ENCODE measurements at places on chromosomes 2 and 18.

- no peak for ATAC-seq
These were observed 283.0 kb upstream of the FN1 start for GRCh38 chr2:215718890-215719289.

- ATAC-seq: no peak
These were observed 401.9 kb downstream of the NBAS start for GRCh38 chr2:15159206-15159605.

DNA sequence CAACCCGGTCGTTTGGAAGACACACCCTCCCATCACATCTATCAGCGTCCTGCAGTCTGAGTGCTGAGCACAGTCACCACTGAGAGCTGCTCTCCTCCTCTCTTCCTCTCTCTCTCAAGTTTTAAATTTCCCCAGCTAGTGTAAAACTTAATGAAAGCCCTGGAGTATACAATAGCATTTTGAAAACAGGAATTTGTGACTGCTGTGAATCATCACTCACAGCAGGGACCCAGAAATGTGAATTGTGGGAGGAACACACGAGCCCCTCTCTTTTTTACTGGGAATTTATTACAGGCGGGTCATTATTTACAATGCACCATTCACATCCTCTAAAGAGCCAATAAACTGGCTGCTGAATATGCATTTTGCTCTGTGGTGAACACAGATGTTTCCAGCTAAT lies 185.0 kb upstream of the SMIM21 start:
- ATAC-seq: no peak

DNA sequence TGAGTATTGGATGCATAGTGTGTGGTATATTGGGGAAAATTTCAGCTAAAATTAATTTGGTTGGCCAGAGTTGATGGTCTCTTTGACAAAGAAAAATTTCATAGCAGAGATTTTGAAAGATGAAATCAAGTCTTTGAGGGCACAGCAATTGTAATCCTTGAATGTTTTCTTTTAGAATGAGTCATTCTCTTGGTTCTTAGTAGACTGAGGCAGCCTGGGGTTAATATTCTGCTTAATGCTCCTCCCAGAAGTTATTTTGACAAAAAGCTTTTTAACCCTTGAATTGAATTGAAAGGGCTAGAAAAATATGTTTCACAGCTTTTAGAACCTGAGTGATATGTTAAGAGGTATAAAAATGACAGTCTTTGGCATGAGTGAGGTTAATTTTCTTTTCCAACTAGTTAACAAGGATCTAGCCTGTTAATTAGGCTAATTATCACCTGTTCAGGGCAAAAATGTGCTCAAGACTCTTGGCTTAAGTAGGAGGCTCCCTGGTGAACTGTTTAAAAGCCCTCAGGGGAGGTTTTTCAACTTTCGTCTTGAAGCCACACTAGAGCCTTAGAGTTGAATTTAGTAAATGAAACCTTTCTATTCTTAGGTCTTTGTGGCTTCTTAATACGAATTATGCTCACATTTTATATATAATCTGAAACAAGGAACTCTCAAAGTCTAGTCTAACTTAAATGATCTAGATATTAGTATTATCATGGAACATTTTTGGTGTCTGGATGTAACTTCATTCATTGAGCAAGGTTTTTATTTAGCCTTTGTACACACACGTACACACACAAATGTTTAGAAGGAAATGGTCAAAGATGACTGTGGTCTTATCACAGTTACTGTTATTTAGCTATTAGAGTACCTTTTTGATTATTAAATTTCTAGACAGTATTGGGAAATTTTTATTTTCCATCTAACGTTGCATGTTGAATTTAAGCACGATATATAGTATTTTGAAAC lies 272.5 kb downstream of the ZNF407 start:
- no peak for ATAC-seq

- ATAC-seq: no peak
These were observed 30.8 kb upstream of the BIN1 start for GRCh38 chr2:127137741-127138140.

- no peak for ATAC-seq
These were observed 67.9 kb downstream of the HNRNPLL start for GRCh38 chr2:38534746-38535403.

DNA sequence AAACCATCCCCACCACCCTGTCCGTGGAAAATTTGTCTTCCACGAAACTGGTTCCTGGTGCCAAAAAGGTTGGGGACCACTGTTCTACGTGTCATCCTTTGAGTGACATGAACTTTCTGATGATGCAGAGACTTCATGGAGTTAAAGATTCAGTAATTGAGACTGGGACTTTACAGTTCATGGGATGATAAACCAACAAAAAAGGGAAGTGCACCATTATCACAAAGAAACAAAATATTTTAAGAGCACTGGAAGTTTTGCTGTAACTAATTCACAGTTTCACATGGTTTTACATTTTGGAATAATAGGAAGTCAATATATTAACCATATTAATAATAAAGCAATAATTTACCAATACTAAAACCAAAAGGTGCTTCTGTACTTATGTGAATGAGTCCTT lies 126.8 kb downstream of the AQP4 start:
- no peak for ATAC-seq

DNA sequence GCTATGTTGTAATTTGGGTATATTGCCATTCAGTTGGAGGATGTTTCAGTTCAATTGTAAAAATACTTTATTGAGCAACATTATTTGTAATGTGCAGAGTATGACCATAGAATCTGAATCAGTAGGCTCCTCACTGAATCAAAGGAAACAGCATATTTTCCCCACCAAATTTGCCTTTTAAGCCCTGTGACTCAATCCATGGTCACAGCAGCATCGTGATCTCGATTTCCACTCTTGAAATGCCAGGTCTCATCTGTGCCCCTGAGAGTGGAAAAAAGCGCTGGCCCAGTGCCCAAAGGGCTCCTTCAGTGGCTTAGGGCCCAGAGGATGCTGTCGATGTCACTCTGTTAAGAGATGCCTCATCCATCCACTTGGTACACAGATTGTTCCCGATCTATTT lies 57.5 kb downstream of the FHOD3 start:
- ATAC-seq: no peak

- ATAC-seq: no peak
These were observed 368.9 kb upstream of the TNP1 start for GRCh38 chr2:217228732-217229131.

DNA sequence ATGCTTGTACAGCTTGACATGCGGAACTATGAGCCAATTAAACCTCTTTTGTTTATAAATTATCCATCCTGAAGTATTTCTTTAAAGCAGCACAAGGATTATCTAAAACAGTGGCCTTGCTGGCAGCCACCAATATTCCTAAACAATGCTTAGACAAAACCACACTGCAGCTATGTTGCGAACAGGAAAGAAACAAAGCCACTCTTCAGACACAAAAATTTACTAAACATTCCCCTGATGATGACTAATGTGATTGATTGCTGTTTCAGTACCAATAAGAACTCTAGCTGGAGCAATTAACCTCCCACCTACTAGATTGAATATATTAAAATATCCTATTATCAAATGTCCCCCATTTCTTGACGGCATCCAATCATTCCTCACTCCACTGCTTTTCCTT lies 325.8 kb upstream of the REG3G start:
- no peak for ATAC-seq

DNA sequence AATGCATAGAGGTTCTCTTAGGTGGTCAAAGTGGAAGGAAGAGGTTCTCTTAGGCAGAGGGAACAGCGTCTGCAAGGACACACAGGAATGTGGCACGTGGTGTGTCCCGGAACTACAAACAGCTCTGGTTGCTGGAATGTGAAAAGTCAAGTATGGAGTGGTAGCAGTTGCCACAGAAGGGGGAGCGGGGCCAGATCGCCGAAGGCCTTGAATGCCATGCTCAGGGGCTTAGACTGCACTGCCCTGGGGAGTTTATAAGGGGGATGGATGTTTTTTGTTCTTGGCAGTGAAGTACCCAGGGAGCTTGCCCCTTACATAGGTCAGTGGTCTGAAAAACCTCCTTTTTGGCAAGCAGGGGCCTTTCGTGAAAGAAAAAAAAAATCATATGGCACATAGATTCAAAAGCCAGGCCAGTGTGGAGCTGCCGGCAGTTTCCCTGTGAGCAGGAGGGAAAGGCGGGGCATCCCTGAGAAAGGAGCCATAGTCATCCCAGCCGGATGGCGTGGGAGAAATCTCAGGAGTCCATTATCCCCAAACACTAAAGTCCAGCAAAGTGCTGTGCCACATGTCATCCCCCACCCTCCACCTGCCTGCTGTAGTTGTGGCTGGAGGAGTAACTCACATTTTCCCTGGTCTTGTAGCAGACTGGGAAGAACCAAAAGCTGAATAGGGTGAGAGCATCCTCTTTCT lies 45.4 kb downstream of the GORASP2 start:
- ATAC-seq: peak; percentile 30

DNA sequence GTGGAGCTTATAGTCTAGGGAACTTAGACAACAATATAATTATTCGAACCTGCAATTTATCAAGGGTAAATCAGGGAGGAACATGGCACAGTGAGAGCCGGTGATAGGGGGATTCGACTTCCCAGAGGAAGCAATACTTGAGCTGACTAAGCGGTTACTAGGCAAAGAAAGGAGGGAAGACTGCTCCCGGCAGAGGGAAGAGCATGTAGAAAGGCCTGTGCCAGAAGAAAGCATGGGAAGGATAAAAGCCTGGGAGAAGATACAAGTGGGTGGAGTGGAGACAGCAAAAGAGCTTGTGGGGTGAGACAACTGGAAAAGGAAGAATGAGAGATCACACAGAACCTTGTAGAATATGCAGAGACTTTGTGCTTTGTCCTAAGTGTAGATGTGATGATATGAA lies 93.3 kb downstream of the MARCHF4 start:
- ATAC-seq: no peak

Data from esophagus mucosa (tissue), 1 donor.